Activated naive CD4-positive, alpha-beta T cell treated with anti-CD3 and anti-CD28 coated beads for 36 hours (primary cell): ENCODE measurements at places on chromosomes 3 and 15.

- no peak for DNase-seq
These were observed 1.0 kb downstream of the SEMA3B start for GRCh38 chr3:50269977-50270413.

GRCh38 chr3:119228373-119229145, 12.1 kb downstream of the B4GALT4 start:
- DNase-seq, result no peak

- no peak for DNase-seq
These were observed 178.8 kb downstream of the CHST2 start for GRCh38 chr3:143298380-143298779.

DNA sequence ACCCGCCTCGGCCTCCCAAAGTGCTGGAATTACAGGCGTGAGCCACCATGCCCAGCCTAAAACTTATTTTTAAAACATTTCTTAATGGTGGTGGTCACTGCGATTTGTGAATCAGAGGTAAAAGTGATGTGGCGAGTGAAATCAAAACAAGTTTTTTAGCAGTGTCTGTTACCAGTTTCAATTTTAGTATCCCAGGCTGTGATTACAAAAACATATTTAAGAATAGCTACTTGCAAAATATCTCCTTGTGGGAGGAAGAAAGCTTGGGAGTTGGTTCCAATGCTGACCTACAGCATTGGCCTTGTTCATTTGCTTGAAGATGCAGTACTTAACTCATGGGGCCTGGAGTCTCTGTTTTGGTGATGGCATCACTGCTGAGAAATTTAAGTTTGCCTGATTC, 4.5 kb downstream of the RAB7A start:
- DNase-seq, result no peak

DNA sequence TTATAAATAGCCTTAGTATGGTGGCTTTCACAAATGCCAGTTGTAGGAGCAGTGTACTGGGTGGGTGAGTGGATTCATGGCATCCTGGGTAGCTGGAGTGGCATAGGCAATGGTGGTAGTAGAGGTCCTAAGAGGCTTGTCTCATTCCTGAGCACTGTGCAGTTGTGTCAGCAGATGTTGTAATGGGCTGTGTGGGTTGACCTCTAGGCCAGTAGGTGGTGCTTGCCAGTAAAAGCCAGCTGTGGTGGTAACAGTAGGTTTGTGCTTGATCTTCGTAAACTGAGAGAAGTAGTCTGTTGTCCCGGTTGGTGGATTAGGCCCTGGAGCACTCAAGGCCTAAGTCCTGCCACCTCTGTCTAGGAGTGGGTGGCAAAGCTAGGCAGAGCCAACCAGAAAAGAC, 149.7 kb upstream of the SUCLG2 start:
- no peak for DNase-seq
